Lung microvascular endothelial cell (primary cell): ENCODE measurements at places on chromosomes 1 and 21. TPM values are rescaled to one million over a fixed set of nuclear protein-coding genes. Genes with fewer than 3 reads are reported as not detected.

Gene FAM177B
- not detected in 2 replicates for total RNA-seq

GRCh38 chr1:15883326-15883725, 35.8 kb downstream of the SPEN start:
- DNase-seq = no peak

Gene C8A
- not detected in 2 replicates for total RNA-seq

DNA sequence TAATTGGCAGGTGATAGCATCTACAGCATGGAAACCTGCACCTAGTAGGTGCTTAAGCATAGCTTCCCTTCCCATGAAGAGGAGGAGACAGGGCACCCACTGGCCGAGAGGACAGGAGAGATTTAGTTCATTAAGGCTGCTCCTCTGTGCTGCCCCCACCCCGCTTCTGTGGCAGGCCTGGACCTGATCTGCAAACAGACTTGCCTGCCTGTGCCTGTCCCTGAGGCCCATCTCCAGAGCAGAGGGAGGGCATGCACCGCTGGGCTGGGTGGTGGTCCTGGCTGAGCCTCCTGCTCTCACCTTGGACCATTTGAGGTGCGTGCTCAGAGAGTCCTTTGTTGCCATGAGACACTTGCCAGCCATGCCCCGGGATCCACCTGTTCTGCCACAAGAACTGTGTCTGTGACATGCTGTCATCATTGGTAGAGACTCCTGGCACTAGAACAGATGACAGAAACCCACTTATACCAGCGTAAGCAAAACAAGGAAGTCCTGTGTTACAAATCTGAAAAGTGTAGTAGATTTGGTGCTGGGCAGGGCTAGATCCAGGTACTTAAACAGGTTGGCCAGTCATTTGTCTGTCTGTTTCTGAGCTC, 55.6 kb downstream of the PTPRF start:
- no peak for DNase-seq

Gene TNFAIP8L2
- total RNA-seq = 0.20 TPM in 1 of 2 replicates, not detected in the other

Gene BGLAP
- total RNA-seq = under 0.01 and 0.20 TPM in 2 replicates

Gene TMEM269
- total RNA-seq = not detected in 2 replicates

- peak; percentile 33 for DNase-seq
Measured at GRCh38 chr1:212218911-212219310, 66.3 kb upstream of the PPP2R5A start.

Gene SYT6
- not detected in 2 replicates for total RNA-seq

DNA sequence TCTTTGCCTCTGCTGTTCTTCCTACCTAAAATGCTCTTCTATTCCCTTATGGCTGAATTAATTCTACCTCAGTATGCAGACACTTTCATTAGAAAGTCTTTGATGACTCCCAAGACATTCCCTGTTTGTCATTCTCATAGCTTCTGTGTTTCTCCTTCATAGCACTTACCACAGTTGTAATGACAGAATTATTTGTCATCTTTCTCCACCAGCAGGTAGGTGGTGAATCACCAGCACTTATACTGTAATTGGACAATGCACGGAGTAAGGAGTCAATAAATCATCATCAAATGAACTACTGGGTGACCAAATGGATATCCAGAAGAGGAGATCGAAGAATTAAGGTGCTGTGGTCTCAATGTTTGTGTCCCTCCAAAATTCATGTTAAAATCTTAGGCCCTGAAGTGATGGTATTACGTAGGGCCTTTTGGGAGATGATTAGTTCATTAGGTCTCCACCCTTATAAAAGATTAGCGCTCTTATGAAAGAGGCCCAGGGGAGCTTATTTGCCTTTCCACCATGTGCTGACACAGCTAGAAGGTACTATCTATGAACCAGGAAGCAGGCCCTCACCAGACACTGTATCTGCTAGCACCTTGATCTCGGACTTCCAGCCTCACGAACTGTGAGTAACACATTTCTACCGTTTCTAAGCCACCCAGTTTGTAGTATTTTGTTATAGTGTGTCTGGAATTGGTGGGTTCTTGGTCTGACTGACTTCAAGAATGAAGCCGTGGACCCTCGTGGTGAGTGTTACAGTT, 2.4 kb upstream of the CCT8 start:
- no peak for DNase-seq

Gene LCE2B
- not detected in 2 replicates for total RNA-seq

- DNase-seq = no peak
Measured at GRCh38 chr1:32991386-32991785, 26.8 kb upstream of the RNF19B start.

Gene ITSN1
- total RNA-seq = 35.3 and 40.5 TPM in 2 replicates

Gene TEX38
- under 0.01 TPM in 1 of 2 replicates, not detected in the other for total RNA-seq

DNA sequence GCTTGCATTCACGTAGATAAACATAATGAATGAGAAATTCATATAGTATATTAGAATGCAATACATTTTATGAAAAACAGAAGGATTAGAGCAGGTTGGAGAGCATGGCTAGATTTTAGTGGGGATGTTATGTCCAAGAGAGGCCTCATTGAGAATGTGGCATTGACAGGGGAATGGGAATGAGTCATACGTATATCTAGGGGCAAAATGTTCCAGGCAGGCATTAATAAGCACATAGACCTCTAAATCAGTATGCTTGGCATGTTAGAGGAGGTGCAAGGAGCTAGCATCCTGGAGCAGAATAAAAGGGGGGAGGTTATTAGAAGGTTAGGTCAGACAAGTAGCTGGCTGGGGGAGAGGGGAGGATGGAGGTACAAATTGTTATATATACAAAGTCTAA, 93.0 kb downstream of the USH2A start:
- no peak for DNase-seq

Gene ARHGAP30
- total RNA-seq = not detected in 2 replicates

DNA sequence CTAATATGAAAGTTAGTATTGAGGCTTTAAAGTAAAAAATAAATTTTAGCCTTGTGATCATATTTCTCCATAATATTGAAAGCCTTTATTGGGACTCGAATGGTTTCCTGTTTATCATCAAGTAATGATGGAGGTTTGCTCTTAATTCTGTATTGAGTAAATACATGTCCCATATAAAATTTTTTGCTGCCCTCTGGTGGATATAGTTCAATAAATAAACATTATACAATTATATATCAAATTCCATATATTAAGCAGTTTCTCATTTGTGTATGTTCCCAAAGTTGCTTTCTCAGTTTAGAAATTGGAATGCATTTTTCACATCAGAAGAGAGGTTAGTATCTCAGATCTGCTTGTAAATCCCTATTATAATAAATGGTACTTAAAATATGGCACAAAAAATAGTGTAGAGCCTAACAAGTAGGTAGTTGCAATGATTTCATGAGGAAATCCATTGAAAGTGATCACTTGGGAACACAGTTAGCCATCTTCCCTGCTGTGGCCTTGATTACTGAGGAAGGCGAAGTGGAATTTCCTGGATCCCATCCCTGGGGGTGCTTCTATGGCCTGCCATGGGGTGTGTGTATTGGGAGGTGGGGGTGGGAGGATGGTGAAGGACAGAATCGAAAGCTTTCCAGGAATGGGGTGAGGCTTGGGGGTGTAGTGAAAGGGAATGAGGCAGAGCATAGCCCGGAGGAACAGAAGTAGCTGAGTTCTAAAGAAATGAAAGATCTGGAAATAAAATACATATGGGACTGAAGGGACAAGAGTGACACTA, 84.1 kb upstream of the C21orf91 start:
- peak; percentile 33 for DNase-seq

- no peak for DNase-seq
Measured at GRCh38 chr1:20357796-20358195, 67.1 kb downstream of the VWA5B1 start.

DNA sequence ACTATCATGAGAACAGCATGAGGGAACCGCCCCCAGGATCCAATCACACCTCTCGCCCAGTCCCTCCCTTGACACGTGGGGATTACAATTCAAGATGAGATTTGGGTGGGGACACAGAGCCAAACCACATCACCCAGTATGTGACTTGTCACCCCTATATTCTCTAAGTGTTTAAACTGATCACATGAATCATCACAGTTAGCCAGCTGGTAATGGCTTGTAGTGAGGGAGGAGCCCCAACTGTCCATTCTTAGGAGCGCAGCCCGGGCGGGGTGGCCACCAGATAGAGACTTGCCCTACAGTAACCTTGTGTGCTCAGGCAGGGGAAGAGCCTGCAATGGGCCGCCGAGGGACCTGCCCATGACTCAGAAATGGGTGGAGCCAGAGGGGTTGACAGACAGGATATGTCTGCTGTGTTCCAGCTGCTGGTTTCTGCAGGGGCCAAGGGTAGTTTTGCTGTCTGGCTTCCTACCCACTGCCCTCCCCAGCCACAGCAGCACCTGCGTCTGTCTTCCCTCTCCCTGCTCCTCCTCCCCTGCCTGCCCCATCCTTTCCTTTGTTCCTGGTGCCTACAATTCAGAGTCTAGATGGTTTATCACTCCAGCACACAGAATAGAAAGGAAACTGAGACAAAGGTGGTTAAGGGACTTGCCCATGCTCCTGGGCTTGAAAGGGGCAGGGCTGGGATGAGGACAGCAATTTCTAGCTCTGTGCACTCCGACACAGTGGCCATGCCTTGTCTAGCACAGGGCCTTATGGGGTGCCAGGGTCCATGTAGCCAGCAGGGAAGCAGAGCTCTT, 9.2 kb downstream of the ABCG1 start:
- peak; percentile 95 for DNase-seq

Gene SPATA17
- not detected in 2 replicates for total RNA-seq

DNA sequence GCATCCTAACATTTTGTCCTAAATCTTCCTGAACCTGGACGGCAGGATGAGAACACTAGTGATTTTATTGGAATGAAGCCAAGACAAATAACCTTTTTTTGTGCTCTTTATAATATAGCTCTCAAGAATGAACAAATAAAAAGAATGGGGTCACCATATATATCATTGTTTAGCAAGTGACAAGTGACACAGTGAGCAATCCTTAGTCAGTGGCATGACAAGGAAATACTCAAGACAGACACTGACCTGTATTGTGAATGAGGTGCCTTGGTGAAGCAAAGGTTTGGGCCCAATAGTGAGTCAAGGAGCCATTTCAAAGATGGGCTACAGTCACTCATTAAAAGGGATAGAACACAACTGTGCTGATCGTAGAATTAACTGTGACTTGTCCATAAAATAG, 35.7 kb downstream of the PTGFR start:
- DNase-seq = peak; percentile 0

Gene MARK1
- 0.65 and 2.2 TPM in 2 replicates for total RNA-seq

Gene SOX13
- 5.7 and 6.7 TPM in 2 replicates for total RNA-seq

DNA sequence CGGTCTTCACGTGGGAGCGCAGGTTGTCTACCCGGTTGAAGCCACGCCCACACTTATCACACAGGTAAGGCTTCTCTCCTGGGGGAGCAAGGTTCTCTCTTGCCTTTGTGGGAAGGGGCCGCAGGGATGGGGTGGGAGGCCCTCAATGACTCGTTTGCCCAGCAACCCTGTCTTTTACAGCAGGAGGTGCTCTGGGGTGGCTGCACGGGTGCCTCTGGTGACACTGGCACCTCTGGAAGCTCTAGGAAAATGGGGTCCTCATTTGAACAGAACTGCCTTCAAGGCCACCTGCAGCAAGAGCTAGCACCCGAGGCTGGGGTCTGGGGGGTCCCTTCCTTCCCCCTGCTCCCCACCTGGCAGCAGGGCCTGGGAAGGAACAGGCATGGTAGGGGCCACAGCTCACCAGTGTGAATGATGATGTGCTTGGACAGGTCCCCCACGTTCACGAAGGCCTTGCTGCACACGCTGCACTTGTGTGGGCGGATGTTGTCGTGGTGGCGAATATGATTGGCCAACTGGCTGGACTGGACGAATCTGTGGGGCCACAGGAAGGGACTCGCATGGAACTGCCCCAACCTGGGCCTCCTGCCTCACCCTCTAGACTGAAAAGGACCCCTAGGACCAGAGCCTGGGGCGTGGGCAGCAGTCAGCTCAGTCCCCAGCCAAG, 33.1 kb downstream of the ZBTB17 start:
- no peak for DNase-seq

DNA sequence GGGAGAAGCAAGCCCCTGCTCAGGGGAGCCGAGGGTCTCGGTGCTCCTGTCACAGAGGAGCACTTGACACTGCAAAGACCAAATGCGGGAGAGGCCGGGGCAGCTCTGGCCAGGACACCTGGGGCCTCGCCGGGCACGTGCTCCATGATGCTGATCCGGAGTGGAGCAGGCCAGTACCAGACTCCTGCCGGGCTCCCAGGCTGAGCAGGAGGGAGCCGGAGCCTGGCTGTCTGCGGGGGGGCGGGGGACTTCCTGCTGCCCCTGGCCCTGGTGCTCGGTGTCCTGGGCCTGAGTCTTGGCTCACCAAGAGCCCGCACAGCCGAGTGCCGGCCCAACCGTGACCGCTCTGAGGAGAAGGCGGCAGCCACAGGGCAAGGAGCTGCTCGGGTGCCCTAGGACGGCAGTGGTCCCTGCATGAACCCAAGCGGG, 38.5 kb upstream of the TMEM52 start:
- no peak for DNase-seq

Gene TTC22
- total RNA-seq = under 0.01 TPM in 1 of 2 replicates, not detected in the other

Gene OR14I1
- total RNA-seq = not detected in 2 replicates

DNA sequence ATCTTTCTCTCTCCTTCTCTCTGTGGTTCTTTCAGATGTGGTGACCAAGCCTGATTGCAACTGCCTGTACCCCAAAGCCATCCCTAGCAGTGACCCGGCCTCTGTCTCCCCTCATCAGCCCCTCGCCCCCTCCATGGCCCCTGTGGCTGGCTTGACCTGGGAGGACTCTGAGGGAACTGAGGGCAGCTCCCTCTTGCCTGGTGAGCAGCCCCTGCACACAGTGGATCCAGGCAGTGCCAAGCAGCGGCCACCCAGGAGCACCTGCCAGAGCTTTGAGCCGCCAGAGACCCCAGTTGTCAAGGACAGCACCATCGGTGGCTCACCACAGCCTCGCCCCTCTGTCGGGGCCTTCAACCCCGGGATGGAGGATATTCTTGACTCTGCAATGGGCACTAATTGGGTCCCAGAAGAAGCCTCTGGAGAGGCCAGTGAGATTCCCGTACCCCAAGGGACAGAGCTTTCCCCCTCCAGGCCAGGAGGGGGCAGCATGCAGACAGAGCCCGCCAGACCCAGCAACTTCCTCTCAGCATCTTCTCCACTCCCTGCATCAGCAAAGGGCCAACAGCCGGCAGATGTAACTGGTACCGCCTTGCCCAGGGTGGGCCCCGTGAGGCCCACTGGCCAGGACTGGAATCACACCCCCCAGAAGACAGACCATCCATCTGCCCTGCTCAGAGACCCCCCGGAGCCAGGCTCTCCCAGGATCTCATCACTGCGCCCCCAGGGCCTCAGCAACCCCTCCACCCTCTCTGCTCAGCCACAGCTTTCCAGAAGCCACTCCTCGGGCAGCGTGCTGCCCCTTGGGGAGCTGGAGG, 12.7 kb downstream of the CSF1 start:
- DNase-seq = peak; percentile 37
